ENCODE measurements at places on chromosomes 16 and 17.

- peak; percentile 63 for DNase-seq
Measured at GRCh38 chr17:29567554-29568330, 759 bp upstream of the TP53I13 start.

DNA sequence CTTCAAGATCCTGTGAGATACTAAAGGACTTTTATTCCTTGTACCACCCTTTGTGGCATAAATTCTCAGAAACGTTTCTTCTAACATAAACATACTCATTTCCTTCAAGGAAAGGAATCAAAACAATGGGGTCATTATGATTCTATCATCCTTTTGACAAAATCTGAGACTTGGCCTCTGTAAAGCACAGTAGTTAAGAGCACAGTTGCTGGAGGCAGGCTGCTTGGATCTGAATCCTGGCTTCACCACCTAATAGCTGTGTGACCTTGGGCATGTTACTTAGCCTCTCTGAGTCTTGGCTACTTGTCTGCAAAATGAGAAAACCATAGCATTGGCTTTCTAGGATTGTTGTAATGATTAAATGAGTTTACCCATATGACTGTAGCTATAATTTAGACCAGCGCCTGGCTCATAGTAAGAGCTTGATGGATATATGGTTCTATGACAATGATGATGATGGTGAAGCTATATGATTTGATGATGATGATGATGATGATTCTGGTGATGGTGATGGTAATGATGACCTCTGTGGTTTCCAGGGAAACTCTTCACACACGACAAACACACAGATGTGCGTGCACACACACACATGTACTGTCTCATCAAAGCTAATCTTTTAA is 6.1 kb upstream of the KRT31 start:
- no peak for DNase-seq

DNA sequence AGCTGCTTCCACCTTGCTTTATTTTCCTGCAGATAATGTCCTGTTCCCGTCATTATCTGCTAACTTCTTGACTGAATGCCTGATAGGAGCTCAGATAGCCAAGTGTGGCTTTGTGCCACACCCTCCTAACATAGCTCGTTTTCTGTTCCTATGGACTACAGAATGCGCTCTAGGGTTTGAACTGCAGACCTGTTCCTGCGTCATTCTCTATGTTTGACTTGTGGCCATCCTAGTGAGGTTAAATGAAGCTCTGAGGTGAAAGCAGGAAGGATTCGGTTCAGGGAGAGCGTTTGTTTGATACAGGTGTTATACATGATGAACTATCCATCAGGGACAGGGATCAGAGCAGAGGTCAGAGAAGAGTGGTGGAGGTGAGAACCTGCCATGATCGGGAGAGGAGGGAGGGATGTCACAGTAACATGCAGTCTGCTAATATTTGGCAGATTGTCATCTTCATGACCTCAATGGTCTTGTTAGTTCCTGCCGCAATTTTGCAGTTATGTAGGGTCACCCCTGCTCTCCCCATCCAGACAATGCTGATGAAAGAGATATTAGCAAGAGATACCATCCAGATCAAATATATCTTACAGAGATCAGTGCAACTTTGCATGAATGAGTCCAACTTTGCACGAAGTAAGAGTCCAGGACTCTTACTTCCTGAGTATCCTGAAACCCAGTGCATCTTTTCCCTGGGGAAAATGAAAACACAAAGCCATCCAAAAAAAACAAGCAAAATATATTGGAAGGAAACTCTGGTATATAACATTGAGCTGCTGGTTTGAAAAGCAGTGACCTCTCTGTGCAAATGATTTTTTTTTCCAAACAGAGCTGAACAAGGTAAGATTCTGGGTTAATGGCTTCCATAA is 32.8 kb downstream of the MPHOSPH6 start:
- DNase-seq, result no peak

DNA sequence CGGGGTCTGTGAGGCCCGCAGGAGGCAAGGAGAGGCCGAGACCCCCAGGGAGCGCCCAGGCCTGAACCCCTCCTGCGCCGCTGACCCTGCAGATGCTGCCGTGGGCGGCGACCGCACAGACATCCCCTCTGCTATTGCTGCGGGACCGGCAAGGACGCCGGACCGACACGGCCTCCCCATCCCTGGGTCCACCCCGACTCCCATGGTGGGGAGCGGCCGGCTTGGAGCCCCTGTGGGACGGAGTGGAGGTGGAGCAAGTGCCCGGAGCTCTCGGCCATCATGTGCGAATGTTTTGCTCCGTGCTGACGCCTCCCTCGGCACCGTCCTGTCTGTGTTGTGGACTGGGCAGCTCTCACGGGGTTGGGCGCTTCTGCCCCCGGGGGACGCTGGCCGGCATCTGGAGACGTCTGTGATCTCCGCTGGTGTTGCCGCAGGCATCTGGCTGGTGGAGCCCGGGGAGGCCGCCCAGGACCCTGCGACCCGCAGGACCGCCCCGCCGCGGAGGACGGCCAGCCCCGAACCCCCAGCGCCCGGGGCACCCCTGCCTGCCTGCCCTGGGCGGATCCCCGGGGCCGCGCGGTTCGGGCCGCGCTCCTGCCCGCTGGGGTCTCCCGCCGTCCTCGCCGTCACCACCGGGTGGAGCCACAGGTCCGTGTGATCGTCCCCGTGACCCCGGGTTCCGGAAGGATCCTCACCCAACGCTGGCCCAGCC is 12.8 kb upstream of the GNG13 start:
- DNase-seq, result peak; percentile 60

GRCh38 chr16:55499951-55500529 is 8.8 kb upstream of the LPCAT2 start:
- DNase-seq, result no peak

- no peak for DNase-seq
Measured at GRCh38 chr16:78307824-78308528, 208.5 kb downstream of the WWOX start.

DNA sequence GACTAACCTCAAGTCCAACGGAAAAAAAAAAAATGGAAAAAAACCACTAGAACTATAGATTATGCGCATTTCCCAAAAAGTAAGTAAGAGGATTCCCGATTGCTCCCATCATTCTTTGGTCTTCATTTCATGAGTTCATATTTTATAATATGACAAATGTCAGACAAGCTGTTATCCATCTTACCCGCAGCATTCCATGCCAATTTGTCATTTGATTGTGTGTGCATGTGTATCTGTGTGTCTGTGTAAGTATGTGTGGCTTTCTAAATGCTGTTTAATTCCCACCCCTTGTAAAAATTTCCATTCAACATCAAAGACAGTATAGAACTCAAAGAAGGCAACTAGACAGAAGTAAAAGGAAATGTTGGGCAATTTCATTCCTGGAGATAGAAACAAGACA is 434.1 kb downstream of the CDH11 start:
- DNase-seq, result no peak

GRCh38 chr16:74657870-74658642 is 8.6 kb downstream of the RFWD3 start:
- peak; percentile 36 for DNase-seq

- DNase-seq, result no peak
Measured at GRCh38 chr16:85188822-85189672, 76.8 kb upstream of the CIBAR2 start.

DNA sequence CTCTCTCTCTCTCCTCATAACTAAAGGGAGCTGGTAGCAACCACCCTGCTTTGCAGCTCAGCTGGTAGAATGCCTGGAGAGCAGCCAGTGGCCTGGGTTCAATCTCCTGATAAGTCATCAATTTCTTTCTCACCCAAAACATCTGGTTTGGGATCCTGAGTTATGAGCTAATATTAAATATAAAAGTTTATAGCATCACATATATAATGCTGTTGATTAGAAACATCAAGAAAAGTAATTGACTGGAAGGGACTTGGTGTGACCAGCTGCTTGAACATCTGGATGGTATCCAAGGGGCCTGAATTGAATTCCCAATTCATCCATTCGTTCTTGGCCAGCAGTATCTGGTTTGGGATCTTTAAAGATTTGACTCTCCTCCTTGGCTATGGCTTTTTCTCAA is 12.2 kb upstream of the ELAC2 start:
- no peak for DNase-seq

- peak; percentile 85 for DNase-seq
Measured at GRCh38 chr16:13923703-13924298, 3.8 kb downstream of the ERCC4 start.

GRCh38 chr17:82970067-82970466 is 109.3 kb upstream of the METRNL start:
- no peak for DNase-seq

GRCh38 chr17:42227849-42228700 is 33.8 kb upstream of the GHDC start:
- no peak for DNase-seq

DNA sequence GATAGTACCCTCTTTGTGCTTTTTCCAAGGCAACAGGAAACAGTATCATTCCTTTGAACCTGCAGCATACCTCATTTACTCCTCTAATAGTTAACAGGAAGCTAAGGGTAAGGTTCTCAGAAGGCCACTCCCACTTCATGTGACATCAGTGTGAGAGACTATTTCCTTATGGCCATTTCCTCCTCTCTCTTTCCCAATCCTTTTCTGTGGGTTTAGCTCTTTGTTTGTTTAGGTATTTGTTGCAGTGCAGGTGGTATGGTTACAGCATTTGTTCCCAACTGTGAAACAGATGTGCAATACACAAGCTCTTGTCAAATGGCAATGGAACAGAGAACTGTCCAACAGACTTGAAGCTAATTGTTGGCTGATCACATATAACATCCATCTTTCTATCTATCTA is 14.7 kb downstream of the TMC5 start:
- DNase-seq, result peak; percentile 15

- no peak for DNase-seq
Measured at GRCh38 chr17:58391302-58391984, 25.9 kb downstream of the RNF43 start.

- DNase-seq, result no peak
Measured at GRCh38 chr17:28686296-28686695, 24.3 kb downstream of the SUPT6H start.

Measured in suppressor macrophage treated with lipopolysaccharide for 1 hour (primary cell).